Osteoblast (primary cell): ENCODE measurements at places on chromosomes 3 and 15.

- DNase-seq = no peak
Observed at GRCh38 chr3:155342344-155342743, 48.9 kb upstream of the STRIT1 start.

GRCh38 chr3:124760601-124761000 lies 30.3 kb downstream of the UMPS start:
- peak; percentile 93 for DNase-seq

GRCh38 chr15:85955501-85956391 lies 123.9 kb upstream of the AGBL1 start:
- no peak for DNase-seq

GRCh38 chr3:107969994-107970819 lies 120.6 kb downstream of the CD47 start:
- DNase-seq = no peak

DNA sequence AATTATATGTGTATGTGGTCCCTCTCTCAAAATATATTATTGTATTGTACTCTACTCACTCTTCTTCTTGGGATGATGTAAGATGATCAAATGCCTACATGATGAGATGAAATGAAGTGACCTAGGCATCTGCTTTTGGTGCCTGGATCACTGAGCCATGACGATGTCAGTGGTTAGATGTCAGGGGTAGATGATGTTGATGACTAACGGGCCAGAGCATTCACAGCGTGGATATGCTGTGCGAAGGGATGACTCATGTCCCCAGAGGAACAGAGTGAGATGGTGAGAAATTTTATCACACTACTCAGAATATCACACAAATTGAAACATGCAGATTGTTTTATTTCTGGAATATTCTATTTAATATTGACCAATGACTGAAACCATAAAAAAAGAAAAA lies 233.9 kb upstream of the CADM2 start:
- DNase-seq = peak; percentile 69

GRCh38 chr3:193489949-193490348 lies 64.7 kb downstream of the ATP13A4 start:
- DNase-seq = no peak

GRCh38 chr15:46442901-46443590 lies 808.2 kb downstream of the SQOR start:
- no peak for DNase-seq

GRCh38 chr3:55858302-55858701 lies 371.2 kb upstream of the WNT5A start:
- DNase-seq = no peak

GRCh38 chr3:41173926-41174885 lies 25.1 kb upstream of the CTNNB1 start:
- no peak for DNase-seq

DNA sequence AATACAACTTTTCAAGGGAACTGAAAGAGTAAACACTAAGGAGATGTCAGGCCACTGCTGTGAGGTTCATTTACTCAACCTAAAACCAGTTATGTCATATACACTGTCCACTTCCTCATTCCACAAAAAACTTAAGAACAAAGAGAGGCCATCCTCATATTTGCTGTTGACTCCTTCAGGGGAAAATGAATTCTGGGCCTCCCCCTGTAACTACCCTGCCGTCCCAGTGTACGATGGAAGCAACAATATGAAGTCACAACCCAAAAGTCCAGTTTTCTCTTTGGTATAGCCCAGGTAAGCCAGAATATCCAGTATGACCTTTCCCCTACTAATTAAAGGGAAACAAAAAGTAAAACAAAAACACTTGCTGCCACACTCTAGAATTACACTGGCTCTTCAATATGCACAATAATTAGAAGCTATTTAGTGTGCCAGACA lies 16.2 kb downstream of the CEP152 start:
- DNase-seq = no peak

- DNase-seq = no peak
Observed at GRCh38 chr3:23217872-23218554, 14.9 kb downstream of the UBE2E2 start.

- DNase-seq = peak; percentile 84
Observed at GRCh38 chr3:182971637-182972036, 8.7 kb downstream of the DCUN1D1 start.

DNA sequence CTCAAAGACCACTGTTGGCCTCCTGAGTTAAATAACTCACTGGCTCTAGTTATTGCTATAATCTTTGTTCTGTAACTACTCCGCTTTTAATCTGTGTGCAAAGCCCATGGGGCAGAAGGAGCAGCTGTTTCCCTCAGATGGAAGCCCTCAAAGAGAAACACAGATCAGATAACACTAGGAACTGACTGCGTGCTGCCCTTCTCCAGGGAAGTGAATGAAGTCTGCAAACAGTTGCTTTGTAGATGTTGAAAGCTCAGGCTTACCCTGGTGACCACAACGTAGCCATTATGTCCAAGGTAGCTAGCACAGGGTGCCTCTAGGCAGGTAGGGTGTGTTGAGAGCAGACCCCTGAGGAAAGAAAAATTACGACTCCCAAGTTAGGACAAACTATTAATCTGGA lies 152.3 kb upstream of the STAC start:
- DNase-seq = no peak

- peak; percentile 10 for DNase-seq
Observed at GRCh38 chr3:126888186-126888760, 94.6 kb upstream of the PLXNA1 start.

DNA sequence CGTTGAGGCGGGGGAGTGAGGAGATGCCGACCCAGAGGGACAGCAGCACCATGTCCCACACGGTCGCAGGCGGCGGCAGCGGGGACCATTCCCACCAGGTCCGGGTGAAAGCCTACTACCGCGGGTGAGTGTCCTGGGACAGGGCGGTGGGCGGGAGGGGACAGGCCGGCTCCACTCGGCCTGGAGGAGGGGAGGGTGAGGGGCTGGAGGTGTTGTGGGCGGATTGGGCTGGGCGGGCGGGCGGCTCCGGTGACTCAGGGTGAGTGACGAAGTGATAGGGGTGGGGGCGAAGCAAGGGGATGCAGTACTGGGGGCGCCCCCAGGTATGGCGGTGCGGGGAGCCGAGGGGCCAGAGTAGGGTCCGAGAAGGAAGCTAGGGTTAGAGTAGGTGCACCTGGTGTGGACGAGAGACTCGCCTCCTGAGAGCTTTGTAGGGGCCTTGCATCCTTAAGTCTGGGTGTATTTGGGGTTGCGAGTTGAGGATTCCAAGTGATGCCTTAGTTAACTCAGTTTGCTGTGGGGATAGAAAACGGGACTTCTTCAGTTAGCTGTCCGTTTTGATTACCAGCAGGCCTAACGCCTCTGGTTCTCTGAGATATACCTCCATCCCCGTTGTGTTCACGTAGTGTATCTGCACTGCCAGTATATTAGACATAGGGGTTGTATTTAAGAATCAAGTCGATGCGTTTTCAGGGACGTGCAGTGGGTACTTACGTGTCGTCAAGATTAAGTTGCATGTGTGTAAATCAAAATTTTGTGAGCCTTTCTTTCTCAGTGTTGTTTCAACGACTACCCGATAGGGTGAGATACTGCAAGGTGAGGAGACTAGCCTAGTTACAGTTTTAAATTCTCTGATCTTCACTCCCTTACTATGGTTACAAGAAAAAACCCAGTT lies 670 bp downstream of the PRKCI start:
- peak; percentile 85 for DNase-seq

- peak; percentile 50 for DNase-seq
Observed at GRCh38 chr3:89058371-89058770, 49.0 kb upstream of the EPHA3 start.

DNA sequence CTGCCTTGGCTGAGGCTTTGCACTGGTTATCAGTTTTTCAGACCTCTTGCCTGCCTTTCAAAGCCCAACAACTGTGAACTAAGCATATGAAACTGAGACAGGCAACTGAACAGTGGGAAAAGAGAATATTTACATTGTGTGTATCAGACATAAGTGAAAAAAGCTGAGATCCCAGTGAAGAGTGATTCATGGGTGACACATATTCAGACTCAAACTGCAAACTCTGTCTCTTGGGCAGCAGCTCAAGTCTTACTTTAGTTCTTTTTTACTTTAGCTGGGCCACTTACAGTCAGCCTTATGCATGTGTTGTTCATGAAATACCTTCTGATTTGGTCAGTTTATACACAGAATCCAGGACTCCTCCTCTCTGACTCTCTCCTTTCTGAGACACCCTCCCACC lies 19.2 kb downstream of the SUCLG2 start:
- peak; percentile 84 for DNase-seq

DNA sequence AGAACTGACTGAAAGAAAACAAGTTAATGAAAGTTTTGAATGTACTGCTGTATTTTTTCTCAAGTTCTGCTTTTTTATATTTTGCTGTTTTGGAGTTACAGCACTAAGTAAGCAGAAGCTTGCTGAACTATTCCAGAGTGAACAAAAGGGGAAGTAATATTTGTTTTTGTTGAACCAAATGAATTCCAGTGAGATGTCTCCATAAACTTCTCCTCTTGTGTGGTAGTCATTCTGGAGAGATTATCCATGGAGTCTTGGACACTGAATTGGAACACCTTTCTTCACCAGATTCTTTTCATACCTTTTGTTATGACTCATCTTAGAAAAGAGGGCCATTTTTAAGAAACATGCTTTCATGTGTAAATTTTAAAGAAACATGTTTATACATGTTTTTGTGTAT lies 8.8 kb downstream of the ANKUB1 start:
- peak; percentile 29 for DNase-seq

DNA sequence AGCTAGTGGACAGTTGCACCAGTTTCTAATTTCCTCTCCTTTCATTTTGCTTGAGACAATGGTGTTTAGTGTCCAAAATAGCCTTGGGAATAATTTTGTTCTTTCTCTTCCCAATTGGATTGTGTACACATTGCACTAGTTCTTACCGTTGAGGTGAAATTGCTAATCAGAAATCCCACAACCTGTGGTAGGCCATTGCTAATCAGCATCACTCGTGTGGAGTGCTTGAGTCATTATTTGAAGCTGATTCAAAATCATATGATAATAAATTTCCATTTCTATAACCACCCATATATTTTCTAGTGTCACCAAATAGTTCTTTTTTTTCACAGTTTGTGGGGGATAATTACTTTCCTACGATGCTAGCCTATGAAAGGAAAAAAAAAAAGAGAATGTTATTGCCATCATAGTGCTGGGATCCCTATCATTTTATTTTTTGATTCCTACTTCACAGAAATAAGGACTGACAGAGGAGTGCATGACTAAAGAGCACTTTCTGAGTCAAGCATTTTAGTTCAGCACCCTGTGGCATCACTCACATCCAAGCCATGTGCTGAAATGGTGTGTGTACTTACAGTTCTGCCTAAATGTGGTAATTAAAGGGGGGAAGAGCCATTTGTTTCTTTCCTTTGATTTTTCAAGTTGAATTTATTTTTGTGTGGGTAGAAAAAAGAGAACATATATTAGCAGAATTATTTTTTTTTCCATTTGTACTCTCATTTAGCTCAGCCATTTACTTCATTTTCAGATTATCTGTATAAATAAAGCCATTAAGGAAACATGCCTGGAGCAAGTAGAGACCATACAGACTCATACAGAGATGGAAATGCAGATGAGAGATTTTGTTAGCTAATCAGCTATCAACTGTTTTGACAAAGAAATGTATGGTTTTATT lies 108.0 kb upstream of the MEIS2 start:
- no peak for DNase-seq

DNA sequence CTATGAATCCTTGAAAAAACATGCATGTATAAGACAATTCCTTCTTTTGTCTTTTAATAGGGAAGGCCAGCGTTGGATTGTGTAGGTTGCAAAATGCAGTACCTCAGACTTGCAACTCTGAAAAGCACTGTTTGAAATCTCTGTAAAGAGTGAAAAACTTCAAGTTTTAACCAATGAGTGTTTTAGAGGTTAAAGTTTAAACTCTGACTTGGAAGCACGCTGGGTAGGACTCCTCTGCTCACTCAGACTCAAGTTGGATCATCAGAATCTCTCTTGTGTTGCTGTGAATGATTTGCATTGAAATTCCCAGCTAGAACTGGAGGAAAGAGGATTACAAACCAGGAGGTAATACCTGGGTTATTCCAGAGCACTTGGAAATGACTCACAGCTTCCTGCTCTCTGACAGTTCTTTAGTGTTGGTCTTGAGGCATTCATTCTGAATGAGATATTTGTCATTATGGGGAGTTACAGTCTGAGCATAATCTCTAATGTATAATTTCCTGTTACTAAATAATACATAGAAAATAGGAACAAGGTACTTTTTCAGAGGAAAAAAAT lies 49.1 kb downstream of the PLS1 start:
- peak; percentile 13 for DNase-seq

DNA sequence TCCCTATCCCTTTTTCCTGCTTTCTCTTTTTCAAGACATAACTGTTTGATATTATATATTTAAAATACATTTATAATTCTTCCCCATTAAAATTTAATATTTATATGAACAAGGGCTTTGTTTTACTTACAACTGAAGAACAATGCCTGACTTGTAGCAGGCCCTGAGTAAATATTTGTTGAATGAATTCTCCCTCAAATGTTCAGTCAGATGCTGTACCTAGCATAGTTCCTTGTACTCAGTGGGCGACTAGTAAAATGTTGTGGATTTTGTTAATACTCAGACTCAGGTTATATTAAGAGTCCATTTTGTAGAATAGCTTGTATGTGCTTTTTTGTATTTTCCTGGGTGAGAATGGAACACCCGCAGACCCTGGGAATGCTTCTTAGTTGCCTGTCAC lies 69.1 kb downstream of the SEC22A start:
- DNase-seq = no peak
